ENCODE measurements at places on chromosomes 12 and 14.
A peak's percentile ranks its signal among the peaks of the same experiment; 100 is the strongest.

GRCh38 chr14:68060198-68060597 lies 240.6 kb downstream of the RAD51B start:
- no peak for DNase-seq

GRCh38 chr14:96380735-96381134 lies 11.2 kb upstream of the AK7 start:
- no peak for DNase-seq

DNA sequence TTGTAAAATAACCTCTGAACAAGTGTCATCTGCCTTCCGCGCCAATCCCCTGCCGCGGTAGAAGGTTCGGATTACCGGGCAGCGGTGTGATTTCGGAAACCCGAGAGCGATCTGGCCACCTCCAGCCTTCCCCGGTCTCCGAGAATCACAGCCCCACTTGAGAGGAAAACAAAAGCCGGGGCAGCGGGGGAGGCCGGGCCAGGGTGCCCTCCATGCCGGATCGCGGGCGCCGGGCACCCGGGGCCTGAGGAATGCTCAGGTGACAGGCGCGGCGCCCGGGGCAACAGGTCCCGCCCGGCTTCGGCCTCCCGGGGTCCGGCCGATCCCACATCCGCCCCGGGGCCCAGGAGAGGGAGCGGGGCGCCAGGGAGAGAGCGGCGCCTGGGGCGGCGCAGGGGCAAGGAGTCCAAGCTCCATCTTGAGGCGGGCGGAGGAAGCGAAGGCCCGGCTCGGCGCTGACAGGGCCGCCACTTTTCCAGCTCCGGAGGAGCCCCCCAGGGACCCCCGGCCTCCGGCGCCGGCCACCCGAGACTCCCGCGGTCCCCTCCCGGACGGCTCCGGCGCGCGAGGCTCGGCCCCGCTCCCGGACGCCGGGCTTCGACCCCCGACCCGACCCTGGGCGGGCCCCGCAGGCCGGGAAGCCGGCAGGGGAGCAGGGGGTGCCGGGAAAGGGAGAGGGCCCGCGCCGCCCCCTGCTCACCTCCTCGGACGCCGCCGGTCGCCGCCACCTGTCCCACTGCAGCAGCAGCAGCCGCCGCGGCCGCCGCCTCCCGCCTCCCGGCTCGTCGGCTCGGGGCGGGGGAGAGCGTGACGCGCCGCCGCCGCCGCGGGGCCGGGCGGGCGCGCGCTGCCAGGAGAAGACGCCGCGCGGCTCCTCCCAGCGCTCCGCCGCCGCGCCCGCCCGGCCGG lies at the start of gene CLIP1:
TSS of gene CLIP1 (minus strand) at position 849 of the 909 bp plus-strand sequence. CDS start 42,217 bp downstream, outside the sequence.
- DNase-seq: peak; percentile 60

DNA sequence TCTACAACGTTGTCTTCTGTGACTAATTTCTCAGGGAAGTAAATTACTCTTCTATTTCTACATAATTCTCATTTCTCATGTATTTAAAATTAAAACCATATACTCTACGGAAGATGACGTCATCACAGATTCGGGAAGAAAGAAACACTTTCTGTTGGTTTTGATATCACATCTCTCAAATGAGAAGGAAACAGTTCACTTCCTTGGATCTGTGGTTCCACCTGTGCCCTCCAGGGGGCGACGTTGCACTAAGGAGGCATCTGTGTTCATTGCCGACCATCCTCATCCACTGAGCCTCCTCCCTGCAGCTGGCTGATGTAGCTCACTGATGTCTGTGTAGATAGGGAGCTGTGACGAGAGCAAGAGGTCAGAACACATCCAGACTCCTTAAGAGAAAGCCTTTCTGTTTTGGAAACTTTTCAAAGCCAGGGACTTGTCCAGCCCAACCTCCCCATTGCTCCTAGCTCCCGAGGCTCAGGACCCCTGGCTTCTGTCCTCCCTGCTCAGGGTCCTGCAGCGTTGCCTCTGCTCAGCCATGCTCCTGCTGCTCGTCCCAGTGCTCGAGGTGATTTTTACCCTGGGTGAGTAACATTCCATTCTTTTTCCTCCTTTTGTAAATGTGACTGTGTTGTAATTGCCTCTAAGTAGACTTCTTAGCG lies 172.7 kb upstream of the OR4E1 start:
- peak; percentile 61 for DNase-seq

GRCh38 chr14:98512501-98513251 lies 759.3 kb downstream of the BCL11B start:
- DNase-seq: no peak

DNA sequence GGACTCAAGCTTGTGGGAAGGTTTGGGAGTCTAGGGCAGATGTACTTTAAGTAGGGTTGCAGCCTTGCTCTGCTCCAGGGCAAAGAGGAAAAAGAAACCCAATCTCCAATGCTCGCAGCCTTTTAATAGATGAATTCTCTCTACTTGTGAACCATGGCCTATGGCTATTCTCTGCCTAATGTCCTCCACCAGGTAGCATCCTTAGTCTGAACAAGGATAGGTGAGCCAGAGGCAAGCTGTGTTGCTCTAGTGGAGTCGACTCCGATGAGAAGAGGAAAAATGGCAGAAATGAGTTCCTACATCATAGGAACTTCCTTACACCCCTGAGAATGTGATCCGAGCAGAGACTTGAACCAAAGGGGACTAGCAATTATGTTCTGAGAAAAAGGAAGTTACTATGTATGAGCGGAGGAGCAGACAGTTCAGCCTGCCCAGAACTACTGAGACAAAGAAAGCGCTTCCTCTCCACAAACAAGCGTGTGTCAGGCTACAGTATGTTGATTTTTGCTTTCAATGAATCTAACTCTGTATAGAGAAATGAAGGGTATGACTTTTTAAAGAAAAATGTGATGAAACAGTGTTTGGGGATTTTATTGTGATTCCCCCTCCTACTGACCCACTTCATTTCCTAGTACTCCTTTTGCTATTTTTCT lies 153.6 kb upstream of the ARID2 start:
- peak; percentile 10 for DNase-seq

- DNase-seq: no peak
These were observed 22.6 kb downstream of the GPHN start for GRCh38 chr14:66530526-66530925.

GRCh38 chr12:110048242-110049027 lies at the start of gene C12orf76:
Gene C12orf76, minus strand, starts transcription at chr12:110048522. Its CDS starts 27 bp downstream, at chr12:110048495.
- peak; percentile 91 for DNase-seq

GRCh38 chr12:116236148-116236731 lies 41.3 kb downstream of the MED13L start:
- DNase-seq: peak; percentile 23

- no peak for DNase-seq
These were observed 3.3 kb downstream of the ACVR1B start for GRCh38 chr12:51954561-51955361.

DNA sequence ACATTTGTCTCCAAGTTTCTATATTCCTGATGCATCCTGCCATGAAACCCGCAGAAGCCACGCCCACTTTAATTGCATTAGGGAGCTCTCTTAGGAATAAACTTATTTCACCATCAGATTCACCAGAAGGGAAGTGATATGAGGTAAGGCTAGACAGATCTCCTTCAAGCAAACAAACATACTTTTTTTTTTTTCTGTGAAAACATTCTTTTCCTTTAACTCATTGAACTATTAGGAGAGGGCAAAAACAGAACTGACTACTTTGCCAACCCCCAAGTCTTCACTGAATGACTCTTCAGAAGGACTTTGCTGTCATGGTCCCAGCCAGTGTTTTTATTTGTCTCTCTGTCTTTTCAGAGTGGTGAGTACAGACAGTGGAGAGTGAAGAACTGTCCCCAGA lies 48.4 kb downstream of the GTF2A1 start:
- DNase-seq: no peak

GRCh38 chr12:6451348-6452244 lies at the start of gene TAPBPL:
Gene TAPBPL, plus strand, starts transcription at chr12:6452042. Its CDS starts 207 bp downstream, at chr12:6452249.
- peak; percentile 85 for DNase-seq

GRCh38 chr14:24425704-24426103 lies 3.8 kb downstream of the CBLN3 start:
- DNase-seq: no peak

DNA sequence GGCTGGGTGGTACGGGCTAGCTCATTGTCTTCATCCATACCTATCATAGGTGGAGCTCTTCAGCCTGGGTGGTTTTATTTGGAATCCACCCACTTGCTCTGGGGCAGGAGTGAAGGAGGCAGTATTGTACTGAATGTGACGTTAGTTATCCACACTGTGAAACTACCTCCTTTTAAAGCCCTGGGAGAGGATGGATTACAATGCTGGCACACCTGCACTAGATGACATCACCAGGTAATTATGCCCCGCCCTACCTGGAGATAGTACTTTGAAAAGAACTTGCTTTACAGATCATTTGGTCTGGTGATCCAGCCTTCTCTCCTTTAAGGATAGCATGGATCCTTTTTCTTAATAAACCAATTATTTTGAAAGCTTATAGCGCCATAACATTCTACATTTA lies 78.0 kb downstream of the B4GALNT3 start:
- no peak for DNase-seq

DNA sequence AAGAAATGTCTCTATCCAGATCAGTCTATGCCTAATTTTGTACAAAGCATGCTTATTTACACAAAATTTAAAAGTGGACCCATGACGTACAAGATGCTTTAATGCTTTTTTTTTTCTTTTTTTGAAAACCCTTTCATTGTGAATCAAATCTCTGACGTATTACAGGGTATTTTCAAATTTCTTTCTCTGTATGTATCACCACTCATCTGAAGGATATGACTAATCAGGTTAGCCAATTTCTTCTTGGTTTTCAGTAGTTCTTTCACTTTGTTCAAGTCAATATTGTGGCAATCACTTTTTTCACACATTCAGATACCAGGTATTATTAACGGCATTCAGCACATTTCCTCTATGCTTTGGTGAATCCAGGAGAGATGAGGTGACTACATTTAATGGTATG lies 685.3 kb downstream of the TRHDE start:
- DNase-seq: no peak

- peak; percentile 20 for DNase-seq
These were observed 30.6 kb downstream of the ATF7IP start for GRCh38 chr12:14396071-14396470.

DNA sequence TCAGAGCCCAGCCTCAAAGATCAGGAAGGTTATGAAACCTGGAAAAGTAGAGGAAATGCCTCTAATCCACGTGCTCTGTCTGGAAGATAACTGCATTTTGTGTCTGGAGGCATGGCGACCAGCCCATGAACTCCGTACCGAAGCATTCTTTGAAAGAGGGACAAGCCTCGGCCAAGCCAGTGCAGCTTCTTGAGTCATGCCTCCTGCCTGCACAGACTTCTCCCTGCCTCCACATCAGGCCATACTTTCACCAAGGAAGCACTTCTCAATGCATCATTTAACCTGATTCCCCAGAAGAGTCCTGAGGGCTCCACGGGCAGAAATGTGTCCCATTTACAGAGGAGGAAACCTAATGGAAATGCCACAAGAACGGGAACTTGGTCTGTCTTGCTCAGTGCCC lies 3.4 kb downstream of the ACTN1 start:
- no peak for DNase-seq

DNA sequence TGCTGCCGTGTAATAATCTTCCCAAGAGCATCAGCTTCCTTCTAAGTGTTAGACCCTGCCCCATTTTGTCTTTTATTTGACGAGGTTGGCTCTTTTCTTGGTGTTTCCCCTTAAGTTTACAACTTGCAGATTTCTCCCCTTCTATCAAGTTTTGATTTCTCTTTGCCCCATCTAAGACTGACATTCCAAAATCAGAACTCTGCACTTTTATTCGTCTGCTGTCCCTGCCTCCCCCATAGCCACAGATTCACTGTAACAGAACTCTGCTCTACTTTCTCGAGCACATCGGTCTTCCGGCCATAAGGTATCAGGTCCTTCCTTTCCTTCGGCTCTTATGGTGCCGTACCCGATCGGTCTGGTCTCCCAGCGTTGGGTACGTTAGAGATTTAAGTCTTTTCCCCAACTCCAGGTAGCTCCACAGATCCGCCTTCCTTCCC lies 563 bp downstream of the DCP1B start:
- no peak for DNase-seq

DNA sequence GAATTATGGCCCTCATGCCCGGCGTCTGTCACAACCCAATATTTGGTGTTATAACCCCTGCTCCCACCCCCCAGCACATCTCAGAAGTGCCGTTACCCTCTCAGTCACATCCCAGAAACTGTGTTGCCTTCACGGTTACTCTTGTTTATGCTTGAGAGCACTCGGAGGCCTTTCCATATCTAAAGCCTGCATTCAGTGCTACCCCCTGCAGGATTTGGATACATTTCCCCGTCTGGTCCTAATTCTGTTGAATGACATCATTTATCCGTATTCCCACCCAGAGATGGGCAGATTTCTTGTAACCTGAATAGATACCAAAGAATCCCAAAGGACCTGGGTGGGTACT lies 19.1 kb upstream of the FOS start:
- no peak for DNase-seq

DNA sequence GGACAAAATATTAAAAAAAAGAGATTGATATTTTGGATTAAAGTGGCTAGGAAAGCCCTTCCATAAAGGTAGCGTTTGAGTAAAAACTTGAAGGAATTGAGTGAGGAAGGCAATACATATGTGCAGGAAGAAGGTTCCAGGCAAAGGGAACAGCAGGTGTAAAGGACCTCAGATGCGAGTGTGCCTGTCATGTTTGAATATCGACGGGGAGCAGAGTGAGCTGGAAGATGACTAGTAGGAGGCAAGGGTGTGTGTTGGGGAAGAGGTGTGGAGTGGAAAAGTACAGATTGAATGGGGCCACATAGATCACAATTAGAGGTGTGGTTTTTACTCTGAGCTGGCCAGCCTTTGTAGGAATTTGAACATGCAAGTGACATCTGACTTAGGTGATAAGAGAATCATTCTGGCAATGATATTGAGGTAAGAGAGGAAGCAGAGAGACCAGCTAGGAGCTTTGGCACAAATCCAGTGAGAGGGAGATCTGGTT lies 15.0 kb upstream of the FBXO33 start:
- no peak for DNase-seq

DNA sequence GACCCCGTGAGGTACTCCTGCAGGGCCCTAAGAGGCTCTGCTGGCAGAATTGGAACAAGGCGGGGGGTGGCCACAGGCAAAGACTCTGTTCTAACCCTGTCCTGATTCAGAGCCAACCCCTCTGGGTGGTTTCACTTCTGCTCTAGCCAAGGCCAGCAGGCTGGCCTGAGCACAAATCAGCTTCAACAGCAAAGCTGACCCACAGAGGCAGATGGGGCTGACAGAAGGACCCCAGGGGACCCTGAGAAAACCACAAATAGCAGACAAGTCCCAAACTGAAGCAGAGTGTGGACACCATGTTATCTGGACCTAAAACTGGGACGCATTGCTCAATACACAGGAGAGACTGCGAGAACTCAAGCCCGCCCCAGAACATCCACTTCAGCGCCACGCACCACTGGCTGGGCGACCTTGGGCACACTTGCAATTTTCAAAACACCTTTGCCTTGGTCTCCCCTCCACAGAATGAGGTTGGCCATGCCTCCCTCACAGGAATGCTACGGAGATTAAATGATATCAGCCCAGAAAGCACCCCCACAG lies 76.4 kb upstream of the DICER1 start:
- DNase-seq: no peak

DNA sequence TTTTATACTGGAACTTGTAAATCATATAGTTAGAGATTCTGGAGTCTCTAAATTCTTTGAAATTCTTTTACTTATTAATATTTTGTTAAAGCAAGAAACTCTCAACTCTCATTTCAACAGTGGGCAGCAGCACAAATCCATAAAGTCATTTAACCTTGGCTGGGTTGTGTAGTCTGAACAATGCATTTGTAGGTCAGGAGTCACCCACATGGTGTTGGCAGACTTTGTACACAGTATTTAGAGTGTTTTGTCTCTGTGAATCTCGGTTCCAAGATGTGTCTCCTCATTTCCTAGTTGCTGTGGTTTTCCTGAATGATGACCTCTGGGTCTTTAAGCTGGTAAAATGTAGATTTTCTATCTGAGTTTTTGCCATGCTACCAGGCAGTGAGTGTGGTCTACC lies 20.8 kb upstream of the STRAP start:
- DNase-seq: no peak

Data from CD4-positive, alpha-beta T cell treated with Interferon gamma for 1 hour (primary cell).